H54 (cell line): ENCODE measurements at places on chromosomes 1 and 21.

- DNase-seq, result no peak
Measured at GRCh38 chr1:50098591-50099021, 10.1 kb upstream of the ELAVL4 start.

DNA sequence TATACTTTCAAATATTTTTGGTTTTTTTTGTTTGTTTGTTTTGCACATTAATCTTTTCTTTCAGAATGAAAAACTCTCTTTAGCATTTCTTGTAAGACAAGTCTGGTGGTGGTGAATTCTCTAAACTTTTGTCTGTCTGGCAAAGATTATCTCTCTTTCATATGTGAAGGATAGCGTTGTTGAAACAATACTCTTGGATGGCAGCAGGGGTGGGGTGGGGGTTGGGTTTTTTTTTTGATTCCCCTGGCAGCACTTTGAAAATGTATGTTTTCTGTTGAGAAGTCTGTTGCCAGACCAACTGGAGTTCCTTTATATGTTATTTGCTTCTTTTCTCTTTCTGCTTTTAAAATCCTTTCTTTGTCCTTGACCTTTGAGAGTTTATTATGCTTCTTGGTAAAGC is 160.2 kb downstream of the VAV3 start:
- no peak for DNase-seq

- DNase-seq, result peak; percentile 56
Measured at GRCh38 chr1:207890136-207890738, 20.7 kb downstream of the CD34 start.

GRCh38 chr1:111561328-111561727 is 57.9 kb upstream of the ADORA3 start:
- no peak for DNase-seq

DNA sequence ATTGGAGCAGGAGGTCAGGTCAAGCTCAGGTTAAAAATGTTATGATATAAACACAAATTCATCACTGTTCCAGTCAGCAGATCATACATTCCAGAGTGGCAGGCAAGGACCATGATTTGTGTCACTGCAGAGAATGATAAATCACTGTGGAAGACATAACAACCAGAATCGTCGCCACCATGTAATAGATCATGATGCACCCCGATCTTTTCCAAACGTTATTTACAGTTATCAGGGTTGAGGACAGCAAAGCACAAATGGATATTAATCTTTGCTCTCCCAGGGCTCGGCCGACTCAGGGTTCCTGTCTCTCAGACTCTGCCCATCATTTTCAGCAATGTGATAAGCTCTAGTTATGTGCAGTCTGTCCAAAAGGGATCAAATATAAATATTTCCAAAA is 122.7 kb downstream of the ZBTB18 start:
- no peak for DNase-seq

DNA sequence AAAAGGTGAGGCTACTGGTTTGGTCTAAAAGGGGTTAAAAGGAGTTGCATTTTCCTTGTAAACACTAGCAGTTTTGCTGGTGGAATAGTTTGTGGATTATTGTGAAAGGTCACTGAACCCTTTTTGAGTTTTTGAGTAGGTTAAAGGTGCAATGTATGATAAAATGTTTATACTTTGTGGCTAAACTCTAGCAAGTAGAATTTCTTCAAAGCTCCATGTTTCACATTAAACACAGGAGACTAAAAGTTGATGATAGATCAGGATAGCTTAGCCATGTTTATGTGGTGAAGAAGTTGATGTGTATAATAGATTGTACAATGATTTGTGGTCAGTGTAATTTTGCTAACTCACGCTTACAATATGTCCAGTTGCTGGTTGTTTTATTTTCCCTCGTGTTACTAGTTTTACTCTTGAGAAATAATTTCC is 13.1 kb downstream of the ZNF326 start:
- DNase-seq, result no peak

- no peak for DNase-seq
Measured at GRCh38 chr1:214678386-214678785, 75.4 kb downstream of the CENPF start.

DNA sequence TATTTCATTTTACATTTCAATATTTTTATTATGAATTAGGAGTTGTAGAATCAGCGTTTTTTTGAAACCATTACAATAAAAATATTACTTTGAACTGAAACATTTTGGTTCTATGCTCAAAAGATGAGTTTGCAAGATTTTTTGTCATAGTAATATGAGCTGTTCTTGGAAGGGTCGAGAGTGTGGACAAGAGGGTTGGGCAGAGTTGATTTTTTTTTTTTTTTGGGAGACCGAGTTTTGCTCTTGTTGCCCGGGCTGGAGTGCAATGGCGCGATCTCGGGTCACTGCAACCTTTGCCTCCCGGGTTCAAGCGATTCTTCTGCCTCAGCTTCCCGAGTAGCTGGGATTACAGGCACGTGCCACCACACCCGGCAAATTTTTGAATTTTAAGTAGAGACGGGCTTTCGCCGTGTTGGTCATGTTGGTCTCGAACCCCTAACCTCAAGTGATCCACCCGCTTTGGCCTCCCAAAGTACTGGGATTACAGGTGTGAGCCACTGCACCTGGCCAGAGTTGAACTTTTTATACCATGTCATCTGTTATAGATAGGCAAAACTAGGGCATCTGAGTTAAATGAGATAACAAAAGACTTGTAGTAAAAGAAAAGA is 3.3 kb downstream of the CACYBP start:
- DNase-seq, result no peak
